Activated naive CD4-positive, alpha-beta T cell treated with anti-CD3 and anti-CD28 coated beads, Interleukin-2, amount 10 ng/mL, durations not matched to agents 7 days and 5 days (primary cell): ENCODE measurements at places on chromosomes 1 and 21.

- DNase-seq, result no peak
These were observed 5.3 kb downstream of the CREG1 start for GRCh38 chr1:167548059-167548932.

DNA sequence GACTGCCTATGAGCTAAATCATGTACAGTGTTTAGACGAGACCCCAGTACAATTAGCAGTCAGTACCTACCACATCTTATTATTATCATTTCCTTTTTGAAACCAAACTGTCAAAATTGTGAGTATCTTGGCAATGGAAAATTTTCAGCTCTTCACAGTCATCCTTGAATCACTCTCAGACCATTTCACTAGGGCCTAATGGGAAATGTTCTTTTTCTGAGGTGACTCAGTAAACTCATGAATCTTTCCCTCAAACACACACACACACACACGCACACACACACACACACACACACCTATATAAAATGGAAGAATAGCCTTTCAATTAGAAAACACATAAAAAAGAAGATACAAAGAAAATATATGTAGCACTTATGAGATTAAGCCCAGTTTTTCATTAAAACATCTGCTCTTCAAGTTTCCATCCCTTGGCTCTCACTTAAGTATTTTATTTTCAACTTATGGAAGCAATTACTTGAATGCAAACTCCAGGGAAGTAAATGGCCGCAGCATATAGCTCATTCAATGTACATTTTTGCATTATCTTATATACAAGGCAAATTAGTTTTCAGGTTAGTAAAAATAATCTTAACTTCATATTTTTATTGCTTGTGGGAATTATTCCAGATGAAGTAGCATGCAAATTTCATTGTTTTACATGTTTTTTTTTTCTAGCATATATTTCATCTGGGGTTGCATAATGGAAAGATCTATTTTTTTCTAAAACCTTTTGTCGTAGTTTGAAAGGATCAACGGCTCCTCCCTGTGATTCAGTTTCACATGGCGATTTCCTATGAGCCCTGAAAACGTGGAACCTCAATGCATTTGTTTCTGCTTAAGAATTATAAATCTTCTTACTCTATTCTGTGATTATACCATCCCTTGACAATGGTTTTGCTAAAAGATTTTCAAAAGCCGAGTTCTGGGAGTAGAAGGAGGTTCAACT lies 46.3 kb upstream of the TMPRSS15 start:
- no peak for DNase-seq

DNA sequence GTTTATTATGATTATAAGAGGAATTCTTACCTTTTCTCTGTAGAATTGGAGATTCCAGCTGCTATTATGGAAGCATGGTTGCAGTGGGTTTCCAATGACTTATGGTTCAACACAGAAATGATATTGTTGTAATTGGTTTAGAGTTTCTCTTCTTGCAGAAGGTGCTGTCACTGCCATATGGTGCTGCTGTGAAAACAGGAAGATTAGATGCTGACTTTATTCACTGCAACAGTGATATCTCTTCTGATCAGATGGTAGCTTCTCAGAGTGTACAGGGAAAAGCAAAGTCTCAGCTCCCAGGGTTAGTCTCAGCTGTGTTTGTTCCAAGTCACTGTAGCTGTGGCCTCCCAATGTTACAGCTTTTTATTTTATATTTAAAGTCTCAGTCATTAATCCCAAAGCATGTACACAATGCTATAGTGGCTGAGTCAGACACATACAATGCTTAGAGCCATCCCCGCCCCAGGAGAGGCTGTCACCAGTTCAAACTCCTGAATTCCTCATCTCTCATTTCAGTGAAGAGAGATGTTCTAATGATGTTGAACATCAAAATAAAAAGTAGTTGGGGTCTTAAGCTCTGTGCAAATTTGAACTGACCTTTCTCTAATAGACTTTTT lies 42.7 kb upstream of the RGS2 start:
- no peak for DNase-seq

DNA sequence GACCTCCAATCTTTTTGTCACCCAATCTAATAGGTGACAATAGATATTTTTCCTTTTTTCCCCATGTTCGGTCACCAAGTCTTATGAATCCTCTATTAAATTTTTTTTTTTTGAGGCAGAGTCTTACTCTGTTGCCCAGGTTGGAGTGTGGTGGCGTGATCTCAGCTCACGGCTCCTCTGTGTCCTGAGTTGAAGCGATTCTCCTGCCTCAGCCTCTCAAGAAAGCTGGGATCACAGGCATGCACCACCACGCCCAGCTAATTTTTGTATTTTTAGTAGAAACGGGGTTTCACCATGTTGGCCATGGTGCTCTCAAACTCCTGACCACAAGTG lies 42.5 kb upstream of the MTF1 start:
- no peak for DNase-seq

- DNase-seq, result no peak
These were observed 26.3 kb upstream of the IER5 start for GRCh38 chr1:181061891-181062835.

GRCh38 chr1:173482683-173483082 lies 5.5 kb downstream of the PRDX6 start:
- DNase-seq, result no peak

DNA sequence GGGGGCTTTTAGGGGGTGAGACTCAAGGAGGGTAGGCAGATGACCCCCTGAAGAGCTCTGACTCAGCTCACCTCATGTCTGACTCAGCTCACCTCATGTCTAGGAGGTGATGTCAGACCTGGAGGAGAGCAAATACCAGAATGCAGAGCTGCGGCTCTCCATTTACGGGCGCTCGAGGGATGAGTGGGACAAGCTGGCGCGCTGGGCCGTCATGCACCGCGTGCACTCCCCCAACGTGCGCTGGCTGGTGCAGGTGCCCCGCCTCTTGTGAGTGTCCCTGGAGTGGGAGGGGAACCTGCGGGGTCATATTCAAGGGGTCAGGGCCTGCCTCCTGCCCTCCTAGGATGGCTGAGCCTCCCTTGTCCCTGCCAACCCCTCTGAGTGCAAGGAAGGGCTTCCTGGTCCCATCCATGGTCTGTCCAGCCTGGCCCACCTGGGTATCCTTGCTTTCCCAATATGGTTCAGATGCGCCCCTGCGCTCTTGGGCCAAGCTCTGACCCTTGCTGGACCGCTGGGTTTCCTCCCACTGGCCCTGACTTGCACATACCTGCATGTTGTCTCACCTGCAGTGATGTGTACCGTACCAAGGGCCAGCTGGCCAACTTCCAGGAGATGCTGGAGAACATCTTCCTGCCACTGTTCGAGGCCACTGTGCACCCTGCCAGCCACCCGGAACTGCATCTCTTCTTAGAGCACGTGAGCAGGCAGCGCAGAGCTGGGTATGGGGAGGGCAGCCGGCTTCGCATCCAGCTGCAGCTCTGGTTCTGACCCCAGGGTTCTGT lies 9.1 kb downstream of the AMPD2 start:
- no peak for DNase-seq

GRCh38 chr1:60108196-60108595 lies 34.6 kb upstream of the C1orf87 start:
- no peak for DNase-seq

DNA sequence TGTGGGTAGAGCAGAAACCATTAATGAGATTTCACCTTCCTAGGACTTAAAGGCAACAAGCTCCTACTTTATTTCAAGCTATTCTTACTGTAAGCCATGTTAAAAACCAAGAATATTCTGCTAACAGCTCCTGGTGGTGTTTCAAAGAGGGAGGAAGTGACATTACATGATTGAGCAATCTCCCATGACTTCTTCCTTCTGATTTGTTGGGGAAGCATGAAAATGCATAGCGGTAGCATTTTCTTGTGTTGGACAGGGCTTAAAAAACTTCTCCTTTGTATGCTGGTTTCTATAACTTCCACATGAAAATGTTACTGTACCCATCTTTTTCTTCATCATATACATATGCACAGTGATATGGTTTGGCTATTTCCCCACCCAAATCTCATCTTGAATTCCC lies 297.0 kb upstream of the SNX7 start:
- no peak for DNase-seq

DNA sequence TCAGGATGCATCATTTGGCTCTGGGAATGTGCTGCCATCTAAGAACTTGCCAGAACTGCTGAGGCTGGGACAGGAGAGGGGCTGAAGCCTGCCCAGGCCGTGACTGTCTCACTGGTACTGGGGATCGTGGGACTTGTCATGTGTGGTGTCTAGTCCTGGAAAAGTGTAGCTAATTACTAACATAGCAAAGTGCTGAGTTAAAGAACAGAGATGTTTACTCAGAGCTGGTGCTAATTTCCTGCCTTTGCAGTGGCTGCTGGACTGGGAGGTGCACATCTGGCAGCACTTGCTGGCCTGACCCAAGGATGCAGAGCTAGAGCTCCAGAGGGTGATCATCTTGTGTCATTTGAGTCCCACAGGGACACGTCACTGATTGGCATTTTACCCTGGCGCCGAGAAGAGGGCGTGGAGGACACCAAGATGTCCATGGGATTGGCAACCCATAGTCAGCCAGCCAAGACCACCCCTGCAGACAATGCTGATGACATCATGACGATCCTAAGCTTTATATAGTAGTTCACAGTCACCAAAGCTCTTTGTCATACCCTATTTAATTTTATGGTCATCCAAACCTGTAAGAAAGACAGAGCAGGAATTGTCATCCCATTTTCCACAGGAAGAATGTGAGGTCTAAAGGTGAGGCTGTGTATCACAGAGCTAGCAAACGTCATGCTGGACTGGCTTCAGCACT lies 110.1 kb upstream of the SLC44A3 start:
- DNase-seq, result no peak

- DNase-seq, result no peak
These were observed 324.8 kb downstream of the SMYD3 start for GRCh38 chr1:246182149-246182851.

- DNase-seq, result no peak
These were observed 35.1 kb downstream of the RNF2 start for GRCh38 chr1:185080422-185080821.

DNA sequence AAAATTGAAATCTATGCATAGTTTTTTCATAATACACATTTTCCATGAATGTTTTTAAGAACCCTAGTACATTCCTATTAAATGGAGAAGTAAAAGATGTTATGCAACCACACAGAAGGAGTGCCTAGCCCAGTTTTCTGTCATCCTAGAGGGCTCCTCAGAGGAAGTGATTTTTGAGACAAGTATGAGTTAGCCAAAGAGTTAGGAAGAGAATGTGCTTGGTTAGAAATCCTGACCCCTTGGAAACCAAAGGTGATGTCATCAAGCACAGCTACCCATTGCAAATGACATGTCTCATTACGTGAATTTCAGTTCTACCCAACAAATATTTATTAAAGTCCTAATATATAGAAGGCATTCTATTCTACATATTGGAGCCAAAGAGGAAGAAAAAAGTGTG lies 88.9 kb upstream of the TNFSF4 start:
- no peak for DNase-seq

DNA sequence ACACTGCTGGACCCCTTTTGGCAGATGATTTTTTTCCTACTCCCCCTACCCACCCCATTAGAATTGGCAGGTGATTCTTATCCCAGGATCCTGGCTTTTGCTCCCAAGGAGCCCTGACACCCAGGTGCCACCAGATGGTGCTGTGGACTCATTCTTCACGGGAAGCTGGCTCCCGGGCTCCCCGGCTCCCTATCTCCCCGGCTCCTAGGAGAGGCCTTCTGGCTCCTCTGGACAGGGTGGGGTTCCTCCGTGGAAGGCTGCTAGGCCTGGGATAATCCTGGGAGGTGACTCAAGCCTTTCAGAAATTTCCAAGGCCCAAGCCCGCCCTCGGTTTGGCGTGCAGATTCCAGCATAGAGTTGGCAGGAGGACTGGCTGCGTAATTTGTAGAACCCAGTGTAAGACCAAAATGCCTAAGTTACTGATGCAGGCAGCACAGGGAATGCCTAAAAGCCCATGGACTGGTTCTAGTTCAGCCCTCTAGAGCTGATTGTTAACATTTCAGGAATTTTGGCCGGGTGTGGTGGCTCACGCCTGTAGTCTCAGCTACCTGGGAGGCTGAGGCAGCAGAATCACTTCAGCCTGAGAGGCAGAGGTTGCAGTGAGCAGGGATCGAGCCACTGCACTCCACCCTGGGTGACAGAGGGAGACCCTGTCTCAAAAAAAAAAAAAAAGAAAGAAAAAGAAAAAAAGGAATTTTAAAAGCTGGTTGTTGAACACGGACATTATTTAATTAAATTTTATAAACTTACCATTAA lies 6.8 kb upstream of the BSDC1 start:
- DNase-seq, result peak; percentile 69

DNA sequence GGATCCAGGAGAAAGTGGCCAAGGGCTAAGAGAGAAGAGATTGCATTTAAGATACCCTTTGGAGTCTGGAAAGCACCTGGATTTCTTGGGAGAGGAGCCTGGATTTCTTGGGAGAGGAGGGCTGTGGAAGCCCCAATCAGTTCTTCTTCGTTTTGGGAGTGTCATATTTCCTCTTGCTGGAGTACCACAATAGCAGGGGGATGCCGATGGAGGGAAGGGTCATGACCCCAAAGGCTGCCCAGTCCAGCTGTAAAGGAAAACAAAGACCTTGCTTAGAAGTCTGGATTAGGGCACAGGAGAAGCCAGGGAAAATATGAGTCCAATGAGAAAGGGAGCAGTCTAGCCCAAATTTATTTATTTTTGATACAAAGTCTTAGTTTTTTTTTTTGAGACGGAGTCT lies 11.3 kb downstream of the SSR2 start:
- no peak for DNase-seq

GRCh38 chr1:226779561-226779960 lies 40.5 kb upstream of the ITPKB start:
- no peak for DNase-seq

- DNase-seq, result no peak
These were observed 60.0 kb downstream of the LRIG2 start for GRCh38 chr1:113133038-113133437.

GRCh38 chr21:31041295-31042079 lies 3.2 kb upstream of the KRTAP19-8 start:
- DNase-seq, result no peak

GRCh38 chr1:204224655-204225054 lies 10.9 kb upstream of the GOLT1A start:
- no peak for DNase-seq

- no peak for DNase-seq
These were observed 291.7 kb downstream of the PDE4B start for GRCh38 chr1:66084442-66084841.

GRCh38 chr1:84759756-84760155 lies 69.5 kb upstream of the SSX2IP start:
- no peak for DNase-seq

DNA sequence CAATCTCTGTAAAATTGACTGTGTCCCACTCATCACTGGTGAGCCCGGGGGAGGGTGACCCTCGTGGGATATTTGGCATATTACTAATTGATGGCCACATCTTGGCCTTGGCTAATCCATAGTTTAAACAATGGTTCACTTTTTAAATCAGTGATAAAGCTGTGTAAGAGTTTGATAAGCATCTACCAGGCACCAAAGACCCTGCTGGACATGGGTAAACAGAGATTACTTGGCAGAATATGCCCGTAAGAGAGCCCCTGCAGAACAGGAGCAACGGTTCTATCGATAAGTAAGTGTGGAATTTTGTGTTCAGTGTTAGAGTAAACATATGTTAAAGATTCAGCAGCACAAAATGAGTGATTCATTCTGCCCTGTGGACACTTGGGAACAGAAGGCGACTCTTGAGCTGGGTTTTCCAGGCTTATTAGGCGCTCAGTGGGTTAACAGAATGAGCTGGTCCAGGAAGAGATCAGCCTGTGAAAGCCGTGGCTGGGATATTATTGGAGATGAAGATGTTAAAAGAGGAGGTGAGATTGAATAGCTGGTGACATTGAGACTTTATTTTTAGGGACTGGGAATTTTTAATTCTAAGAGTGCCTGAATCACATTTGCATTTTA lies 55.9 kb downstream of the CNST start:
- no peak for DNase-seq

GRCh38 chr21:23543333-23543732 lies 2063.9 kb downstream of the MRPL39 start:
- DNase-seq, result no peak

GRCh38 chr1:910311-910880 lies 13.3 kb upstream of the SAMD11 start:
- no peak for DNase-seq
